ENCODE measurements at places on chromosomes 3 and 15.

- no peak for DNase-seq
Measured at GRCh38 chr3:112767177-112767576, 79.5 kb downstream of the CD200R1L start.

DNA sequence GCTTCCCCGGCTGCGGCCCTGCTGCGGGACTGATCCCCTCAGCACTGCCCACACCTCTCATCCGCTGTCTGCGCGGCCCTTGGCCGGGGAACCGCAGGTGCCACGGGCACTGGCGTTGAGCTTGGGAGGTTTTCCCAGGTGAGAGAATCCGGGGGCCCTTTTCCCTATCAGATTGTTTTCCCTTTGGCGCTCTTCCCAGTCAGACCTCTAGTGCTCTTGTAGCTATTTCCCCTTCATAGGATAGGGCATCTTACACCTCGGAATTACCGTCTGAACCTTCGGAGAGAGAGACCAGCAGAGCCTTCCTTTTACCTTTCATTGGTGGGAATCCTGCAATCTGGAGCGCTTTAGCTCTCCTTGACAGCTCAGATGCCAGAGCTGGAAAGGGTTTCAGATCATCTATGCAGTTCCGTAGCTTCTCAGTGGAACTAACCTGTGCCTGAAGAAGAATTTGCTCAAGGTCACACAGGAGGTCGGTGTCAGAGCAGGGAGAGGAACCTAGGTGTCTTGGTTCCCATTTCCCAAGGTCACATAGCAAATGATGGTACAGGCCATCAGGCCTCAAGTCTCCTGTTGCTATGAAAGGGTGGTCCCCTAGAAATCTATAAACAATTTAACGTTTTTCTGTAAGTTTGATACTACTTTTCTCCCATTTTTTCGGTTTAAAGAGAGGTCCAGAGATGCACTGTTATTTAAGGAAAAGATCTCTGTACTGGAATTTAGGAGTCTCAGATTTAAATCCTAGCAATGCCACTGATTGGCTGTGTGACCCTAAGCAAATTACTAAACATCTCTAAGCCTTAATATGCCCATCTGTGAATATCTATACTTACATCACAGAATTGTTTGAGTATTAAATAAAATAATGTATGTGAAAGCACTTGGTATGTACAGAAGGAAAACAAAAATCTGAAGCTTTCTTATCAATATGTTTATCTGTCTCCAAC, 916 bp downstream of the IDH3A start:
- DNase-seq, result no peak

GRCh38 chr3:50258029-50258680, 10.8 kb upstream of the SEMA3B start:
- no peak for DNase-seq

GRCh38 chr3:188051801-188052168, 102.2 kb upstream of the LPP start:
- no peak for DNase-seq

- DNase-seq, result no peak
Measured at GRCh38 chr3:130256821-130257340, 88.6 kb upstream of the COL6A5 start.

- DNase-seq, result no peak
Measured at GRCh38 chr15:36598529-36599177, 19.2 kb downstream of the CDIN1 start.

- DNase-seq, result no peak
Measured at GRCh38 chr3:101791778-101792177, 12.8 kb downstream of the NXPE3 start.

DNA sequence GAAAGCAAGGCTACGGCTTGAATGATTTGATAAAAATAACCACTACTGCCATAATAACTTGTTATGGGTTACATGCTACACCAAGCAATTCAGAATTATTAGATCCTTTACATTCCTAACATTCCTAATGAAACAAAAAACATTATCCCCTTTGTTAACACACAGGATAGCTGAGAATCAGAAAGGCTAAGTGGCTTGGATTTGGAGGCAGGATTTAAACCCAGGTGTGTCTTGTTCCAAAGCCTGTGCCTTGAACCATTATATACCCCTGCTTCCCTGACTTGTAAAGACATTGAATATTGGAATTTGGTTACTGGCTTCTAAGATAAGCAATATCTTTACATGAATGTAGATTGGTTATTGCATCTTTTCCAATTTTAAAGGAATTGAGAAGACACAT, 417.1 kb upstream of the GOLIM4 start:
- DNase-seq, result no peak

DNA sequence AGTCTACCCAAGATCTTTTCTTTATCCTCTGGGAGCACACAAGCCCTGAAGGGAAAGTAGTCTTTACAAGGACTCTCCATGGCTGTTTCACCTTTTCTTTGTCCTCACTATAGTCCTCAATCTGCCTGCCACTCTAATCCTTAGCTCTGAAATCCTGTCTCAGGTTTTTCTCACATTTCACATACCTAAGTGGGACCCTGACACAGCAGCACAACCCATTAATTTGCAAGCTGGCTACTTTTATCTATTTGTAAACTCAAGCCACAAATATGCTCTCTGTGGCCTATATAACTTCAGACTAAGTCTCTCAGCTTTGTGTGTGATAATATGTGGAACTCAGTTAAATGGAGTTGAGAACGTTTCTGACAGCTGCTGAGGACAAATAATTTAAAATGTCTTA, 19.8 kb downstream of the SIN3A start:
- DNase-seq, result no peak

DNA sequence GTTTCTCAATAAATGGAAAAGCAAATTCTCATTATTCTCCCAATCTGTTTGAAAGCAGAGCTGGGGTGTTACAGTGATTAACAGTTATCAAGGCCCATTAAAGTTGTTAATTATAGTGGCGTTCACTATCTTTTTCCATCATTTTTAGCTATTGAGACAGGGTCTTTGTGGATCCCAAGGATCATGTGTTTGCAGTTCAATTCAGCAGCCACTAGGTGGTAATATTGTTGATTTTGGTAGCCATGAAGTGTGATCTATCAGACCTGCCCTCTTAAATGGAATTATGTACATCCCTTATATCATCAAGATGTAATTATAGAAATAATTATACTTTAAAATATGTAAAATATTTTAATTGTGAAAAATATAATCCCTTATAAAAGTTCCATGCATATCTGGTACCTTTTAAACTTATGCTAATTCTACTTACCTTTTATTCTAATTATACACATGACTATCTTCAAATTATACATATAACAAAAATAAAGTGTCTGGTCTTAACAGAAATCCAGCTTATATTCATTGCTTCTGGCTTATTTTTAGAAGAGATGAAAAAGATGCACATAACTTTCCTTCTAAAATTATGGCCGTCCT, 126.4 kb downstream of the GREM1 start:
- DNase-seq, result no peak

DNA sequence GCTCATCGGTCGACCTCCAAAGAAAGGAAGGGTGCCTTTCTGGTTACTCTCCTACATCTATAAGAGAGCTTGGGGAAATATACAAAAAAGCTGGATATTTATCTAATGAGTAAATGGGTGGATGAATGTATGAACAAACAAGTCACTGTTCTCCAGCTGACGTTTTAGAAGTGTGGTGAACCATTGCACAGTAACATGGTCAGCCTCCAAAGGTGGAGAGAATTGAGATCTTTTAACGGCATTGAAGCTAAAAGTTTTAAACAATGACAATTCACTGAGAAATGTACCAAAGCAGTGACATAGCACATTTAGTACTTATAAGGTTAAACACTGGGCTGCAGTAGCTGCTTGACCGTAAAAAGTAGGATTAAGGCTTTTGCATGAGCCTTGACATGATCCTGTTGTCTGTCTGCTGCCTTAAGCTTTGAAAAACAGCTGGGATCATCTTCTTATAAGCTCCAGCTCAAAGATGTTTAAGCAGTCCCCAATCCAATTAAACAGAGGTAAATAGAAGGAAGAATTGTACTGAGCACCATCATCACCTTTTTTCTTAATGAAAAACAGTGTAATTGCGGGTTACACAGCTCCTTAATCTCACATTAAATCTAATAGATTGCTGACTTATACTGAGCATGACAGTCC, 222.9 kb downstream of the WDR72 start:
- DNase-seq, result no peak

DNA sequence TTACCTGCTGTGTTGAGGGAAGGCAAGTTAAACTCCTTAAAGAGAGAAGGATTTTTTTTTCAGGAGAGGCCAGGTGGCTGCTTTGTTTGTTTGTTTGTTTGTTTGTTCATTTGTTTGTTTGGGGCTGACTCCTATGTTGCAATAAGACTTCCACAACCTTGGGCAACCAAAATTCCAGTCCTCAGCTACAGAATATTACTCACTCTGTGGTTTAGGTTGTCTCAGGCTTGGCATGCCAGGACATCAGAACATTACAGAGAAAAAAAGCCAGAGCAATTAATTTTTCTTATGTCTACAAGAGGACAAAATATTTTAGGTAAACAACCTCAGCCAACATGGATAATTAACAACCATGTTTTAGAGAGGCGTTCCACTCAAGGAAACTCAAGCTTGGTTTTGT, 156.7 kb upstream of the ATP11B start:
- no peak for DNase-seq

DNA sequence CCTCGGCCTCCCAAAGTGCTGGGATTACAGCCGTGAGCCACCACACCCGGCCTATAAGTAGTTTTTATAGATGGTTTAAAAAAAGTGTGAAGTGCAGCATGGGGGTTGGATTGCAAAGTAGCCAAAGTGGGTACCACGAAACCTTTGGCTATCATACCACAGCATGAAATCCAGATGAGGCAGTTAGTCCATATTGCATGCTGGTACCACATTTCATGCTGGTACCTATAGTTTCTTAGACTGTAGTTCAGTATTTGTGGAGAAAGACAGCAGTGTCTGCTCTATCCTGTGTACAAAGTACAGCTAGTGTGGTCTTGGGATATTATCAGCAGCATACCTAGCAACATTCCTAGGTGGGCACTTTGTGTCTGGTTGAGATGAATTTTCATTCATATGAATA, 11.8 kb downstream of the ZNF609 start:
- DNase-seq, result no peak

GRCh38 chr15:88970232-88970631, 57.1 kb upstream of the MFGE8 start:
- DNase-seq, result no peak

- no peak for DNase-seq
Measured at GRCh38 chr3:11591002-11591355, 52.7 kb downstream of the VGLL4 start.

GRCh38 chr15:90819390-90819789, 49.0 kb upstream of the FURIN start:
- DNase-seq, result no peak

GRCh38 chr15:61530769-61531168, 301.7 kb upstream of the RORA start:
- no peak for DNase-seq

- DNase-seq, result no peak
Measured at GRCh38 chr3:52530918-52531826, 2.5 kb downstream of the NT5DC2 start.

DNA sequence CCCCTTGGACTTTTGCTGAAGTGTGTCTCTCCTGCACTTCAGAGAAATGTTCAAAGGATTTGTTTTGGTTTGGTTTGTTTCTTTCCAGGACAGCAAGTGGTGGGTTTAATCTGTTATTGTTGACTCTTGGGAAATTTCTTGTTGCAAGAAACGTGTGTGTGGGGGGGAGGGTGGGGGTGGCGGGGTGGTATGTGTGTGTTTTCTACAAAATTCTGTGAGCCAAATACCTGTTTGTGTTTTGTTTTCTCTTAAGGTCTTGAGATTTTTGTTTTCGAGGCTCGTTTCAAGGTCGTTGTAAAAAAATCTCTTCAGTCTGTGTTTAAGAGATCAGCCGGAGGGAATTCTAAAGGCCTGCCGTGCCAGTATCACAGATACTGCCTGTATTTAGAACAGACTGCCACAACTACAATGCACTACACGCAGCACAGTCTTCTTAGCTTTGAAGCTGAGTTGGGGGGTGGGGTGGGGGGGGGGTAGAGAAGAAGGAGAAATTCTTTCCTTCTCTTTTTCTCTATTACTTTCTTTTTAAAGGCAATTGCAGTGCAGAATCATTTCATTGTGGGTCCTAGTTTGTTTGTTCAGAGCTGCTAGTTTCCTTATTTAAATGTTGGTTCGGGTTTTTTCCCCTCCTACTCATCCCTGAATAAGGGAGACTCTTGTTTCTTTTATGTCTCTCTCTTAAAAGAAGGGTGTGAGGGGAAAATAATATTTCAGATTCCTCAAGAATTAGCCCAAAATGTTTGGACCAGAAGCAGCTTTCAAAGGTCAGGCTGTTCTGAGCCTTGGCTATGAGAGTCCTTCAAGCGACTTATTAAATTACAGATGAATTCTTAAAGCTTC, 1.4 kb upstream of the BCL6 start:
- DNase-seq, result no peak

DNA sequence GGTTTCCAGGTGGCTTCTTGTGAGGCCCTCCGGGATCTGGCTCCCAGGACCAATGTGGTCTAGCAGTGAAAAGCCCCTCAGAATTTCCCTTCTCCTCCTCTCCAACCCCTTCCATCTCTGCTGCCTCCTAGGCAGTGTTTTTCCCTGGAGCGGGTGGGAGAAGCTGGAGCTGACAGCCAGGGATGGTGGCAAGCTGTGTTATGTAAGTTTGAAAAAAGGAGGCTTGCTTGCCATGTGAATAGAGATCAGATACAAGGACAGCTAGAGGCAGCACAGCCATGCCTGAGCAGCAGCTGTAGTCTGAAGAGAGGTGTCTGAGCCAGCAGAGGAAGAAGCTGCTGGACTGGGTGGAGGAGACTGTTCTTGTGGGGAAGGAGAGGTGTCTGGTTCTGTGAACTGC, 20.6 kb downstream of the SNAPC5 start:
- DNase-seq, result no peak

- DNase-seq, result no peak
Measured at GRCh38 chr15:69914040-69914439, 183.7 kb downstream of the TLE3 start.

- DNase-seq, result no peak
Measured at GRCh38 chr3:188700501-188700900, 471.3 kb upstream of the TPRG1 start.

GRCh38 chr15:35751413-35752133, 205.6 kb upstream of the DPH6 start:
- peak; percentile 59 for DNase-seq

- DNase-seq, result no peak
Measured at GRCh38 chr15:70044168-70044567, 53.5 kb downstream of the TLE3 start.

Measured in stimulated activated CD4-positive, alpha-beta T cell treated with anti-CD3 and anti-CD28 coated beads, Interleukin-2, amount 100 ng/mL, for 48 hours (primary cell).